ENCODE measurements at places on chromosomes 1 and 21. TPM values are rescaled to one million over a fixed set of nuclear protein-coding genes. Genes with fewer than 3 reads are reported as not detected.

The VWA1 gene
- 20.5 TPM for total RNA-seq

The ZBTB8A gene
- 2.8 TPM for total RNA-seq

The PROK1 gene
- total RNA-seq: not detected

The LCE6A gene
- total RNA-seq: not detected

The CFAP107 gene
- total RNA-seq: not detected

The C1orf50 gene
- total RNA-seq: 8.7 TPM

The MRTO4 gene
- 12.1 TPM for total RNA-seq

The PLA2G2C gene
- not detected for total RNA-seq

The LCA5L gene
- 0.46 TPM for total RNA-seq

The WDR64 gene
- total RNA-seq: not detected

The ADAMTS1 gene
- 59.3 TPM for total RNA-seq

The LRRC41 gene
- total RNA-seq: 35.8 TPM

The OR2L8 gene
- total RNA-seq: not detected

DNA sequence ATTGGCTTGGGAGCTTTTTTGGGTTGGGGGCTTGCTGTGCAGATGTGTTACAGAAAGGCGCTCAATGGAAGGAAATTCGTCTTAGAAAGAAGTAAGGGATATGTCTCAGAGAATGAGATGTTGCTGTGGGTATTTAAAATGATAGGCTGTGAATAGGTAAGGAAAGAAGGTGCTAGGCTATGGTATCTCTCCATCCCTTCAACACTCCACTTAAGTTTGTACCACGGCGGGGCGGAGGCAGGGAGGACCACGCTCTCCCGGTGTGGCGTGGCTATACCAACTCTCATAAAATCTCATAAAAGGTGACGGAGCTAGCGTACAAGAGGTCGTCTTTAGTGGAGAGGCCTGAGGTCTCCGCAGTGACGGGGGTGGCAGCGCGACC is 305 bp upstream of the RPS6KC1 start:
- no peak for DNase-seq

GRCh38 chr1:152143150-152143887 is 15.7 kb downstream of the RPTN start:
- DNase-seq: no peak

GRCh38 chr1:36609241-36610027 is 126.7 kb upstream of the CSF3R start:
- no peak for DNase-seq

- DNase-seq: no peak
These were observed 35.1 kb upstream of the OLIG2 start for GRCh38 chr21:32990666-32991065.

- DNase-seq: no peak
These were observed 73.9 kb upstream of the TNFSF4 start for GRCh38 chr1:173280899-173281660.

GRCh38 chr1:198919667-198920398 is 281.0 kb downstream of the PTPRC start:
- DNase-seq: no peak

DNA sequence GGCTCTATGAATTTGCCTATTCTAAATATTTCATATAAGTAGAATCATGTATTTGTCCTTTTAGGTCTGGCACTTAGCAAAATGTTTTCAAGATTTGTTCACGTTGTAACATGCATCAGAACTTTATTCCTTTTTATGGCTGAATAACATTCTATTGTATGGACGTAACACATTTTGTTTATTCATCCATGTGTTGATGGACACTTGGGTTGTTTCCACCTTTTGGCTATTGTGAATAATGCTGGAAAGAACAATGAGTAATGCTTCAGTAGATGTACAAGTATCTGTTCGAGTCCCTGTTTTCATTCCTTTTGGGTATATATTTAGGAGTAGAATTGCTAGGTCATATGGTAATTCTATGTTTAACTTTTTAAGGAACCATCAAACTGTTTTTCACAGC is 24.7 kb downstream of the SLC35A3 start:
- DNase-seq: no peak

DNA sequence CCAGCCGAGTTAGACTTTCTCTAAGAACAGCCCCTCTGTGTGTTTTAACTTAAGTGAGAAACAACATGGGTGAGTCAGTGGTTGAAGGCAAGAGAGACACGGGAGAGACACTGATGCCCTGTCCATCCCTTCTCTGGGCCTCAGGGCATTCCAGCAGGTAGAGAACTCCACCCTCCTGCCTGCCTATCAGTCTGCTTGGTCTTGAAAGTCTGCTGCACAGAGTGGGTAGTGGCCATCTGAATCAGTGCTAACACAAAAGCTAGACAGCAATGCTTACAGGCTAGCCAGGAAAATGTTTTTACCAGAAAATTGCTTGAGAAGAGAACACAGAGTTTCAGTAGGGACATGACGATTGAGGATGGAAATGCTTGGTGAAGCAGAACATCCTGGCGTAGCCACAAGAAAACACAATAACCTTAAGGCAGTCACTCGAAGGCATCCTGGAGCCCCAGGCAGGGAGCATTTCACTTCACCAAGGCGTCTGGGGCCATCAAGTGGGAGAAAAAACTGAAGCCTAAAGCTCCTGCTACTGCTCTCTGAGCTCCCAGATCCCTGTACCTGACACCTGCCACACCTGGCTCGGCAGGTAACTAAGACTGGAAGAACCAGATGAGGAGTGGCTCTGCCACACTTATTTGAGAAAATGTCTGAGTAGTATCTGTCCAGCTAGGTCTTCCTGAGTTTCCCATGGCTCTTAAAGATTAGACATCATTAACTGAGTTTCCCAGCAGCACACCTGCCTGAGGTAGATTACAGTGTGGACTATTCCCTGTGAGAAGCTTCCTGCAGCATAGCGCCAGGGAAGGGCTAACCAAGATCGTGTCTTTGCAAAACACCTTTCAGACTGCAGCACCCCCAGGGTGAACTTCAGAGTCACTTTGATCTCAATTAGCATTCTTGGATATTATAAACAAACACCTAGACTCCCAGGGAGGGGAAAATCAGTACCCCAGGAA is 18.1 kb upstream of the LBR start:
- DNase-seq: no peak

- no peak for DNase-seq
These were observed 164.0 kb upstream of the UBE2U start for GRCh38 chr1:64039390-64039926.

GRCh38 chr1:11940260-11940921 is 5.9 kb downstream of the PLOD1 start:
- peak; percentile 37 for DNase-seq

DNA sequence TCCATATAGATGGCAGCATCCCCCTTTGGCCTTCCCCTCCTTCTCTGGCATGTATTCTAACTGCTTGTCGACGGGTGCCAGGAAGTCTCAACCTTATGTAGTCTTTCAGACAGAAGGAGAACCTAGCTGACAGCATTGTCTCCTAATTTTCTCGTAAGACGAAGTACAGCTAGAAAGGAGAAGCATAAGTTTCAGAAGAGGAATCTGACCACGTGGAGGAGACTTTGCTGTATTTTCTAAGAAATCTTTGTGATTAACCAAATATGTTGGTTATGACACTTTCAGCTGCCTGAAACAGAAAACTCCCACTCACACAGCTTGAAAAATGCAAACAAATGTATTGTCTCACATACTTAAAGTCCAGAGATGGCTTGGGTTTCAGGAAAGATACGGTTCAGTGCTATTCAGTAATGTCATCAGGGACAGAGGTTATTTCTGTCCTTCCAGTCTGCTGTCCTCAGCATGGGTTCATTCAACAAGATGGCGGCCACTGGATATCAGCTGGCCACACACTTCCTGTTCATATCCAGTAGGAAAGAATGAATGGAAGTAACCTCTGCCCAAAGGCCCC is 109.5 kb upstream of the ZNF648 start:
- no peak for DNase-seq

GRCh38 chr1:84700070-84700469 is 9.8 kb upstream of the SSX2IP start:
- DNase-seq: no peak

DNA sequence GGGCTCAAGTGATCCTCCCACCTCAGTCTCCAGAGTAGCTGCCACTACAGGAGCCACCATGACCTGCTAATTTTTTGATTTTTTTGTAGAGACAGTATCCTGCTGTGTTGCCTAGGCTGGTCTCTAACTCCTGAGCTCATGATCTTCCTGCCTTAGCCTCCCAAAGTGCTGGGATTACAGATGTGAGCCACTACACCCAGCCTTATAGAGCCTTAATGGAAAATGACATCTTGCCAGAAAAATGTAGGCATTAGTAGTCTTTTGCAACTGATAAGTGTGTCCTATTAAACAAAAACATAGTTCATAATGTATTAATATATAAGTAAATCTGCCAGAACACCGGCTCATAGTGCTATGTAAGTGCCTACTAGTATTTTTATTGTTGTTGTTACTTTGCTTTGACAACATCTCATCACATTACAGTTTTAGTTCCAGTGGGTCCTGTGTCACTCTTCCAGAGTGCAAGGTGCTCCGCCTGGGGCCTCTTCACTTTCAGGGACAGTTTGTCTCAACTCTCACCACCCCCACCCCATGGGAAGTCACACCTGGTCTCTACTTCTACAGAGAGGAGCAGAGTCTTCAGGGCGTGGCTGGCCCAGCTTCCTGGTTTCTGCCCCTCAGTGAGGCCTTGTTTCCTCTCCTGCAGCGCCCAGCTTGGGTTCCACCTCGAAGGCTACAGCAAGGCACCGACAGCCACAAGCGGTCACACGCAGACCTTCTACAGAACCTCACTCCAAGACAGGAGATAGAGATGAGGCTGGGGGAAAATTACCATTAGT is 30.1 kb downstream of the RHOU start:
- no peak for DNase-seq

GRCh38 chr21:44065428-44065827 is 41.8 kb upstream of the PWP2 start:
- DNase-seq: no peak

DNA sequence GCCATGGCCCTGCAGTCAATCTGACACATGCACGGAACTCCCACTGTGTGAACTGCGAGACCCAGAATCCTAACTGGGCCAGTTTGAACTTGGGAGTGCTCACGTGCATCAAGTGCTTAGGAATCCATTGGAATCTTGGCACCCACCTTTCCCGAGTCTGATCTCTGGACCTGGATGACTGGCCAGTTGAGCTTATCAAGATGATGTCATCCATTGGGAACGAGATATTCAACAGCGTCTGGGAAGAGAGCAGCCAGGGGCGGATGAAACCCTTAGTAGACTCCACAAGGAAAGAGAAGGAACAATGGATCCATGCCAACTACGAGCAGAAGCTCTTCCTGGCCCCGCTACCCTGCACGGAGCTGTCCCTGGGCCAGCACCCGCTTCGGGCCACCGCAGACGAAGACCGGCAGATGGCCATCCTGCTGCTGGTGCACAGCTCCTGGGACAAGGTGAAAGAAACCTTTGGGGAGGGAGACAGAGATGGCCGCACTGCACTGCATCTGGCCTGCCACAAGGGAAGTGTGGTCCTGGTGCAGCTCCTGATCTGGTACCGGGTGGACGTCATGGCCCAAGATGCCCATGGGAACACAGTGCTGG is 3.1 kb upstream of the TDRD5 start:
- DNase-seq: no peak

DNA sequence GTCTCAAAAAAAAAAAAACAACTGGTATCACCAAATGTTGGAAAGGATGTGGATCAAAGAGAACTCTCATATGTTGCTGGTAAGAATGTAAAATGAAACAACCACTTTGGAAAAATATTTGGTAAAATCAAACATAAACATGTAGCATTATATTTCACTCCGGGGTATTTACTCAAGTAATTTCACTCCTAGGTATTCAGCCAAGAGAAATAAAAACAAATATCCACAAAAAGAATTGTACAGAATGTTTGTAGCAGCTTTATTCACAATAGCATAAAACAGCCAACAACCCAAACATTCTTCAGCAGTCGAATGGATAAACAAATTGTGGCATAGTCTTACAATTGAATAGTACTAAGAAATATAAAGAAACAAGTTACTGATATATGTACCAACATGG is 32.4 kb upstream of the ZSWIM5 start:
- no peak for DNase-seq

- DNase-seq: no peak
These were observed 2.4 kb downstream of the CFH start for GRCh38 chr1:196654271-196654670.

GRCh38 chr1:37753473-37754321 is 11.2 kb downstream of the EPHA10 start:
- no peak for DNase-seq

DNA sequence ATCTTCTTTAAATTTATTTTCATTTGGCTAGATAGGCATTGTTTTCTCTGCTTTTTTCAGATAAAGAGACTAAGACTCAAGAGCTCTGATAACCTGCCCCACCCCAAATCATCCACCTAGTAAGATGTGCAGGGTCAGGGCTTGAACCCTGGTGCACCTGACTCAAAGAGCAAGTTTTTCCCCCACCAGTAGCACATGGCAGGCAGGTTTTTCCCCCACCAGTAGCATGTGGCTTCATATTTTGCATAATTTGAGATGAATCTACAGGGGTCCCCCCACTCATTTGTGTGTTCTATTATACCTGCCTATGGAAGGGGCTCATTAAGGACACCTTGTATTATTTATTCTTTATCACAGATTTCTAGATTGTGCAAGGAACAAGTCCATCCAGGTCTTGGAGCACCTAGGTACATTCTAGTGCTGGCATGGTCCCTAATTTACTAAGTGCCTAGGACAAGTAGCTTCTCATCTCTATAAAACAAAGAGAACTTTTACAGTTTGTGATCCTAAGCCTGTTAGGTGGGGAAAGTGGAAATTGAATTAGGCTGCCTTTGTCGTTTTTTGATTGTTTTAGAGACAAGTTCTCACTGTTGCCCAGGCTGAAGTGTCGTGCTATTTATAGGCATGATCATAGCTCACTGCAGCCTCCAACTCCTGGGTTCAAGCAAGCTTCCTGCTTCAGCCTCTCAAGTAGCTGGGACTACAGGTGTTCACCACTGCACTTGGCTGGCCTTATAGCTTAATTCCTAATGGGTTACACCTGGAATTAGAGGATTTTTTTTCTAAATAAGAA is 13.2 kb upstream of the CTSE start:
- DNase-seq: no peak

GRCh38 chr1:162360237-162360873 is 16.3 kb downstream of the SPATA46 start:
- no peak for DNase-seq

GRCh38 chr1:235160383-235160956 is 580 bp downstream of the RBM34 start:
- no peak for DNase-seq

DNA sequence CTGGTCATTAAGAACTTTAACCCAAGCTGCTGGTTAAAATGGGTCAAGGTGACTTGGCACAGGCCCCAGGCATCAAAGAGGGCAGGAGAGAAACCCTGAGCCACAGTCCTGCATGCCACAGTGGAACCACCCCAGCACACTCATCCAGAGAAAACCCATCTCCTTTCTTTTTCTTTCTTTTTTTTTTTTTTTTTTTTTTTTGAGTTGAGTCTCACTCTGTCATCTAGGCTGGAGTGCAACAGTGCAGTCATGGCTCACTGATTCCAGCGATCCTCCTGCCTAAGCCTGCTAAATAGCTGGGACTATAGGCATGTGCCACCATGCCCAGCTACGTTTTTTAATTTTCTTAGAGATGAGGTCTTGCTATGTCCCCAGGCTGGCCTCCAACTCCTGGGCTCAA is 109.2 kb upstream of the RAB4A start:
- no peak for DNase-seq

Data from Right ventricle myocardium inferior (tissue), 1 donor.